Hippocampal formation (tissue), 2 donors: ENCODE measurements at places on chromosomes 2 and 18.

GRCh38 chr2:241273210-241274020 is 42.1 kb downstream of the HDLBP start:
- no peak for DNase-seq

- no peak for DNase-seq
Observed at GRCh38 chr2:34949316-34949715, 1350.2 kb upstream of the FAM98A start.

- DNase-seq = no peak
Observed at GRCh38 chr2:67260343-67261277, 136.5 kb upstream of the ETAA1 start.

GRCh38 chr2:194363878-194364277 is 1293.1 kb upstream of the SLC39A10 start:
- no peak for DNase-seq

DNA sequence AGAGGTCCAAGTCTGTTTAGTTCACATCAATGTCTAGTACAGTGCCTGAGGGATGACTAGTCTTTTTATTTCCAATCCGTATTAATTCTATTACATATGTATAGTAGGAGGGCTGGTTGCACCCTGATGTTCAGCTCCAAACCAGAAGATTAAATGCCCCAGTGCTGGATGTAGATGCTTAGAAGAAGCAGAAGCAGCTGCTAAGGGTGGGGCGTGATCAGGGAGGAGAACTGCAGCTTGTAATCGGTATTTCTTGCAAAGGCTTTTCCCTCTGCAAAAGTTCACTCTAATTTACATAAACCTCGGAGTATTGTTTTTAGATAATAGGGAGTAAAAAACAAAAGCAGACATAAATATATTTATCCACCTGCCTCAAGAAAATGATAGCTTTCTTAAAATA is 145.3 kb upstream of the ITGA4 start:
- no peak for DNase-seq

- DNase-seq = no peak
Observed at GRCh38 chr2:58120626-58121229, 74.1 kb downstream of the VRK2 start.

DNA sequence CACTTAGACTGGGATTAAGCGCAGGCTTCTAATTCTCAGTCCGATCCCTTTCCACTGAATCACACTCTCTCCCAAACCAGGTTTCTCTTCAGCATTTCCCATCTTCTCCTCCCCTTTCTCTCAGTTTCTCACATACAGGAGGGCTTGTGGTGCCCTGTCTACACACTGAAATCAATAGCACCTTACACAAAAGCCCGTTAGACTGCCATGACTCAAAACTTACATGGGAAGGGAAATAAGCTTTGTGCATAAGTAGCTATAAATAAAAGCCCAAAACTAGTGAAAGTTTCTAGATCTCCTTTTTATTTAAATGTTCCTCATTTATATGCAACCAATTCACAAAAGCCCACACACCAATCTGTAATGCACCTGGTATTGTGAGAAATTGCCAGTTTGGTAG is 318.4 kb downstream of the TXNL1 start:
- no peak for DNase-seq

DNA sequence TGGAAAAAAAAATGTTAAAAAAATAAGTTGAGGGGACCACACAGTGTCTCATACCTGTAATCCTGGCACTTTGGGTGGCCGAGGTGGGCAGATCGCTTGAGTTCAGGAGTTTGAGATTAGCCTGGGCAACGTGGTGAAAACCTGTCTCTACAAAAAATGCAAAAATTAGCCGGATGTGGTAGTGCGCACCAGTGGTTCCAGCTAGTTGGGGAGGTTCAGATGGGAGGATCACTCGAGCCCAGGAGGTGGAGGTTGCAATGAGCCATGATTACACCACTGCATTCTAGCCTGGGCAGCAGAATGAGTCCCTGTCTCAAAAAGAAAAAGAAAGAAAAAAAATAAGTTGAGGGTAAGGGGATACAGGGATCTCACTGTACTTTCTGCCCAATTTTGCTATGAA is 6.1 kb upstream of the KYNU start:
- DNase-seq = no peak

DNA sequence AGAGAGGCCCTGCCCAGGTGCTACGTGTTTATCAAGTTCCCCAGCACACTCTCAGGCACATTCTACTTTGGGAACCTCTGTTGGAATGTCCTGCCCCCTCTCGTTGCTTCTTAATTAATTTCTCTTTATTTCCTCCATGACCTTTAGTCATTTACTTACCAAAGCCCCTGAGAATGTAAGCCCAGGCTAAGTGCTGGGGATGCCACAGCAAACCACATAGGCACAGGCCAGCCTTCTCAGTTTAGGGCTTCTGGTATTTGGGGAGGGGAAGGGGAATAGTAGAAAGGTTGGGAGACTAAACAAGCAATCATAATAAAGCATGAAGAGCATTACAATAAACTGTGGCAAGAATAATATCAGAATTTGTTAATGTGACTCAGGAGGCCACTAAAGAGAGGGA is 85.7 kb downstream of the EVA1A start:
- DNase-seq = no peak

DNA sequence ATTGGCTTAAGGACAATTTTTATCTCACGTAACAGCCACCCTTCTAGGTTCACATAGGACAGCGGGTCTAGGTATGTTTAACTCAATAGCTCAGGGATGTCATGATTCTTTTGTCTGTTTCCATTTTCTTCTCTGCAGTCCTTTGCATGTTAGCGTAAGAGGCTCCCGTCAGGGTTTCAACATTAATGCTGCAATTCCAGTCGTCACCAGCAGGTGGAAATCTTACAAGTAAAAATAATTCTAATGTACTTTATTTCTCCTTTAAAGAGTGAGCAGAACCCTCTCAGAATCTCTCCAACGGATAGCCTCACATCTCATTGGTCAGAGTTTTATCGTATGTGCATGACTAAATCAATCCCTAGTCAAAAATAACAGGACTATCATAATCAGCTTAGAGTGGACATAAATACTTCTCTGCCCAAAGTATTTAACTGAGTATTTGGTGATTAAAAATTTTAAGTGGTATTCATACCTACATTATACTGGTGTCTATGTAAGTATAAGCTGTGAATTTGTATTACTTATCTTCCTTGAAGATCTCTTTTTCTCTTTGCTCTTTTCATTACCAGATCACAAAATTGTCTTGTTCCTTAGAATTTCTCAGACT is 487.2 kb upstream of the GCFC2 start:
- DNase-seq = no peak

GRCh38 chr18:22705328-22705727 is 227.8 kb upstream of the RBBP8 start:
- no peak for DNase-seq

DNA sequence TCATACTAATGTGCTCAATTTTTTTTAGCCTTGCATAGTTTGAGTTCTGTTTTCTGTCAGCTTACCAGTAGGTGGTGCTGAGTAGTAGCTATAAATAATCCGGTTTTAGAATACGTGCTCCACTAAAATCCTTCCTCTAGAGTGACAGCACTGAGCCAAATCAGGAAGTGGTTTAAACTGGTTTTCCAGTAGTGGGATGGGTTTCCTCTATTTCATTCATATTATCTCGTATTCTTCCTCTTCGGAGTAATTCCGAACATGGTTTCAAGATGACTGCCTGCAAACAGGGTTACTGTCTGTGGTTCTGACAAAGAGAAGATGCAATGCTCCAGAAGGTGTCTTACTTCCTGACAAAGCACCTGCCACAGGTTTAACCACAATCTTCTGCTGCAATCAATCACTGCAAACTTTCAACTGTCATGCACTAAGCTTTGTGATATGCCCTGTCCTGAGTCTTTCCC is 496.9 kb upstream of the VRK2 start:
- DNase-seq = no peak

- no peak for DNase-seq
Observed at GRCh38 chr2:215356948-215357461, 45.1 kb downstream of the ATIC start.

DNA sequence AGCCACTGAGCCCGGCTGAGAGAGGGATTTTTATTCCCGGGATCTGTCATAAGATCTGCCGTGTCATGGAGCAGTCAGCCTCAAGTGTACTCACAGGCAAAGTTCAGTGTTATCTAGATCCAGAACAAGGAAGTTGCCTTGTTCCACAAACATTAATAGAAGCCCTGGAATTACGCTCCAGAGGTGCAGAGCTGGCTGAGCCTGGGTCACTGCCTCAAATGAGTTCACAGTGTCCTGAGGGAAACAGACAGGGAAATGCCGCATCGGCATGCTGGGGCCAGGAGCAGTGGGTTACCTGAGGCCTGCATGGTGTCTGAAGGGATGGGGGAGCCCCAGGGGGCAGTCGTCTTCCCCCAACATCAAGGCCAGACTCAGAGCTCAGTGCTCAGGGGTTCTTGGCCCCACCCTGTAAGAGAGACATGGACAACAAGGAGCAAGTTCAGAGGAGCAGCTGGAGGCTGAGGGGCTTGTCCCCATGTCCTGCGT is 42.7 kb upstream of the ODC1 start:
- no peak for DNase-seq

GRCh38 chr2:172100935-172101820 is 1.5 kb downstream of the DLX2 start:
- DNase-seq = no peak

GRCh38 chr2:233976690-233977294 is 59.6 kb downstream of the TRPM8 start:
- DNase-seq = no peak

DNA sequence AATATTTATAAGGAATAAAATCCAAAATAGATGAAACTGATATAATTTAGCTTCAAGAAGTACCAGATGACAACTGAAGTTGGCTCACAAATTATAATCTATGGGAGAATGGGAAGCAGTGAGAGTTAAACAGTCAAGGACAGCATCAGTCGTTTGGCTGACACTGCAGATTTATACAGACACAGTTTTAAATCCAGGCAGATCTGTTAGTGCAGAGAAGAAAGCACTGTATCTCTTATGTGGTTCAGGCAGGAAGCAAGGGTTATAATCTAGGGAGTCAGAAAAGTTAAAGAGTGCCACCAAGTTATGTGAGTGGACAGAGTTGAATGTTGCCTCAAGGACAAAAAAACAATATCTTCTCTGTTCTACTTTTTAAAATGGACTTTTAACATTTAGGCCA is 880.2 kb downstream of the TSN start:
- no peak for DNase-seq

DNA sequence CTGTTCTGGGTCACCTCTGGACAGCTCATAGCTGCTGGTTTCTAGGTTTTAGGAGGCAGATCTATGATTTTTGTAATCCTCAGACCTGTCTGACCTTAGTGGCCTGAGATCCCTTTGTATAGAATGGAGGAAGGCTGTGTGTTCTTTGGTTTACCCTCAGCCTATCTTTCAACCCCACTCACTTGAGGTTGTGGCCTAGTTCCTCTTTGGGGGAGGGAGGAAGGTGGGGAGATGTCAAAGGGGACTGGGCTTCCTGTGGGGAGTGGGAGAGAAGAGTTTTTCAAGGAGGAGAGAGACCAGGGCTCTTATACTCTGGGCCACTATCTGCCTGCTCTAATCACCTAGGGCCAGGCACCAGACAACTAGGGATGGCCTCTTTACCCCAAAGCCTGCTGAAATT is 28.5 kb downstream of the SEMA4F start:
- DNase-seq = no peak

DNA sequence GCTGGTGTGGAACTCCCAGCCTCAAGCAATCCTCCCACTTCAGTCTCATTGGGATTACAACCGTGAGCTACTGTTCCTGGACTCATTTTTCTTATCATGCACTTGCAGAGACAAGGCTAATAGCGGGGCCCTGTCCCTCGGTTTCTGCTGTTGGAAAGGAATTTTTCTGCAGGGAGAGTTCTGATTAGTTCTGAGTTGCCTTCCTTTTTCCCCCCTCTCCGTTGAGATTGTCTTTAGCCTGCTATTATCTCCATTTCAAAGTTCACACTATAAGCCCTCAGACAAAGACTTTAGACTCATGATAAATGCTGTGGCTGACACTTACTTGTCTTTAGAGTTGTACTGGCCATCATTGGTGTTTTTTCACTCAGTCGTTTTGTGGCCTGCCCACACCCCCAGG is 97.2 kb downstream of the NCOA1 start:
- DNase-seq = no peak

DNA sequence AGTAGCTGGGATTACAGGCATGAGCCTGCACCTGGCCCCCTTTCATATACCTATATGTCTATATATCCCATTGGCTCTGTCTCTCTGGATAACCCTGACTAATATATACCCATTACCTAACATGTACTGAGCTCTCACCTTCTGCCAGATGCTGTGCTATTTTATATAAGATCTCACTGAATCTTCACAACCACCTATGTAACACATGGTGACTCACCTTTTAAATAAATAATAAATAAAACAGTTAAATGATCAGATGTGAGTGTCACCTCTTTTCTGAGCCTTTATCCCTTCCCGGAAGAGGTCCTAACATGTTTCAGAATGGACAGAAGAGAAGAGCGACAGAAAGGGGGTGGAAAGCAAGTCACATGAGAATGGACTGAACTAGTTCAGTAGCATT is 123.1 kb downstream of the SPIRE1 start:
- DNase-seq = no peak

DNA sequence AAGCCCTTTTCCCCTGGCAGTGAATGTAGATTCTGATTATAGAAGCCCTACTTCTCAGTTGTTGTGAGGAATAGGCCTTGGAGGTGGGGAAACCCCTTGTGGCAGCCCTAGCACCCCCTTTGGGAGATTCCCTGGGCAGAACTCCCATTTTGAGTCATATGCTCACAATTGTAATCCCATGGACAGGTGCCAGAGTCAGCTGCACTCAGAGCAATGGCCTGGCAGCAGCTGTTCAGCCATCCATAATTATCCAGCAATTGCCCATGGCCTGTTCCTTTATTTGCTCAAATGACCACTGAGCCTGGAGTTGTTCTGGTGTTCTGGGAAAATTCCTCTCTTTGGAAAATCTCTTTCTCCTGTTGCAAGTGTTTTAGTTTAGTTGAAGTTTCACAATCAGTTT is 71.7 kb downstream of the PTRHD1 start:
- peak; percentile 87 for DNase-seq

DNA sequence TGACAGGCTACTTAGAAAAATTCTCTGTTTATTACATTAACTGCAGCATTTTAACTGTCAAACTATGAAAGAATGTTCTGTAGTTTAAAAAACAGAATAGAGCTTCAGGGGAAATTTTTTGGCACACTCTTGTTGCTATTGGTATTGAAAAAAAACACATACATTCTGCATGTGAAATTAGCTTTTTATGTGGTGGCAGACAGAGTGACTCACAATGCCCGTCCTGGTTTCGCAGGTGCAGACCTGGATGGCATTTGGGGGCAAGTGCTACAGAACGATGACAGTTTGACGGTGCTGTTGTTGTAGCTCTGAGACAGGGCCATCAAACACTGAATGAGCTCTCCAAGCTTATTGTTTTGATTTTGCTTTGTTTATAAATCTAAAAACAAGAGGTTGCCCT is 105.0 kb upstream of the MAP3K20 start:
- DNase-seq = no peak

GRCh38 chr2:157443090-157443489 is 799 bp downstream of the CYTIP start:
- no peak for DNase-seq

DNA sequence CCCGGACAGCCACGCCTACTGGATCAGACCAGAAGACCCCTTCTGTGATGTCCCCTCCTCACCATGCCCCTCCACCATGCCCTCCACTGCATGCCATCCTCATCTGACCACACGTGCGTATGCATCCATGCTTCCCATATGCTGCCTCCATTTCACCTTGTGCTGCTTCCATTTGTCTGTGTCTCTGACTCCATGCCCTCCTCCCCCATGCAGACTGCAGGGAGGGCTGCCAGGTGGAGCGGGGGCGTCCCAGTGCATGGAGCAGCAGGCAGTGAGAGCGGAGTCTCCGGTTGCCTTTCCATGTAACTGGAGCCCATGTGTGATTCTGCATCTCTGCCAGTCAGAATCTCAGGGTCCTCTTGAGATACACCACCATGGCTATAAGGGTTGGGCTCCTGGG is 52.6 kb downstream of the COA5 start:
- no peak for DNase-seq

GRCh38 chr18:4319738-4320677 is 135.1 kb downstream of the DLGAP1 start:
- DNase-seq = no peak
